Mucosa of gallbladder (tissue), 1 donor: ENCODE measurements at places on chromosomes 13 and 19.
A peak's percentile ranks its signal among the peaks of the same experiment; 100 is the strongest.

DNA sequence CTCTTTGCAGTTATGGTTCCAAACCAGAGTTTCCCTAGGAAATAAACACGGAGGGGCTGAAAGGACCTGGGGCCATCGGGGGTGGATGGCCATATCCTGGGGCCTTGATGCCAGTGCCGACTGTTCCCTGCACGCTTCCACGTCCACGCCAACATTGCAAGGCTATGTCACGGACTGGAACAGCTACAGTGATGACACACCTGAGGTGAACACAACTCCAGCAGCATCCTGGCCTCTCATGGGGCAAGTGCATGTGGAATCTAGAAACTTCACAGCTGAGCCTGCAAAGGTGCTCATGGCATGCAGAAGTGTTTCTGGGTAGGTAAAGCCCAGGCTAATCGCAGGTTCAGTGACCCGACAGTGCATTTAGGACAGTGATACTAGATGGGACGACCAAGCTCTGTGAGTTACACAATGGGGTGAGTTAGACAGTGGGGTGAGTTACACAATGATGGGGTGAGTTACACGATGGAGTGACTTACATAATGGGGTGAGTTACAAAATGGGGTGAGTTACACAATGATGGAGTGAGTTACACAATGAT lies 52.0 kb upstream of the GAS6 start:
- no peak for DNase-seq

DNA sequence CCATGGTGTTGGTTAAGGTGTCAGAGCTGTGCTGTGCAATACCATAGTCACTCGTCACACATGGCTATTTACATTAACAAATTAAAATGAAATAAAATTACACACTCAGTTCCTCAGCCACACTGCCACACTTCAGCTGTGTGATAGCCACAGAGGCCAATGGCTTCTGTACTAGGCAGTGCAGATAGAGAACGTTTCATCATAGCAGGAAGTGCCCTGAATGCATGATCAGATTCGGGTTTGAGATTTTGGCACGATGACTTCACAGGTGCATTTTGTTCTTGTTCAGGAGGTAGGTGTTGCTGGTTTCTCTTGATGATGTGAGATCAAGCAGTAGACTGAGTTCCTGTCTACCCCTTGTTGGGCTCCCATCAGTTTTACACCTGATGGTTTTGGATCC lies 6.5 kb downstream of the ARMC6 start:
- DNase-seq: no peak

DNA sequence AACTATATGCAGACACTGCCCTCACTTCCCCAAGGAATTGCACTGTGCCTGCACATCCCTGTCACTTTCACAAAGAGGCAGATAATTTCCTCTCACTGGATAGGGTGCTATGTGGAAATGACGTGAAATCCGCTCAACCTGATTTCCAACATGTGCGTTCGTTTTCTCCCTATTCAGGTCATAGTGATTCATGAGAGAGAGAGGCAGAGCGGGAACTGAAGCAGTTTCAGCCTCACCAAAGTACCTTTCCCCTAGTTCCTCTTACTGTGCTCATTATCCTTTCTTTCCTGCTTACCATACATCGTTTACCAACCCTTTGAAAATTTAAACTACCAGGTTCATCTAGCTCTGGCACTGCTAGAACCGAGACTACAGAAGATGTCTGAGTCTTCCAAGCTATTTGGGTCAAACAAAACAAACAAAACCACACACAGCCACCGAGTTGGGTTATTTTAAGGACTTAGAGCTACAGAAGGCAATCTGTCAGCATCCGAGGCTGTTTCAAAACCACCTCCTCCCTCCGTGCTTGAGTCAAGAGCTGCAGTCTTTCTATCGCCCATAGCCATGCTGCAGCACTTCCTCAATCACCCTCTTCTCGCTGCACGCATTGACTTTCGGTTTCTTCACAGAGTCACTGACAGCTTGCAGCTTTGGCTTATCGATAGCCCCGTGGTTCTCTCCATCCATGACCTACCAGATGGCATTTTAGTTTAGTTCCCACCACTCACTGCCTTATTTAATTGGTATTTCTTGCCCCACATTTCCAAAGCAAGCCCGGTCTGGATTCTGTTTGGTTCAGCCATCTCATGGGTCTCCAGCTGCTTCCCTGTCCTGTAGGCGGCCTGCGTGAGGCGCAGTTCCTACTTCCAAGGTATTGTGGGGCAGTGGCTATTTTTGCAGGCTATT lies 1395.8 kb downstream of the EFNB2 start:
- peak; percentile 28 for DNase-seq

DNA sequence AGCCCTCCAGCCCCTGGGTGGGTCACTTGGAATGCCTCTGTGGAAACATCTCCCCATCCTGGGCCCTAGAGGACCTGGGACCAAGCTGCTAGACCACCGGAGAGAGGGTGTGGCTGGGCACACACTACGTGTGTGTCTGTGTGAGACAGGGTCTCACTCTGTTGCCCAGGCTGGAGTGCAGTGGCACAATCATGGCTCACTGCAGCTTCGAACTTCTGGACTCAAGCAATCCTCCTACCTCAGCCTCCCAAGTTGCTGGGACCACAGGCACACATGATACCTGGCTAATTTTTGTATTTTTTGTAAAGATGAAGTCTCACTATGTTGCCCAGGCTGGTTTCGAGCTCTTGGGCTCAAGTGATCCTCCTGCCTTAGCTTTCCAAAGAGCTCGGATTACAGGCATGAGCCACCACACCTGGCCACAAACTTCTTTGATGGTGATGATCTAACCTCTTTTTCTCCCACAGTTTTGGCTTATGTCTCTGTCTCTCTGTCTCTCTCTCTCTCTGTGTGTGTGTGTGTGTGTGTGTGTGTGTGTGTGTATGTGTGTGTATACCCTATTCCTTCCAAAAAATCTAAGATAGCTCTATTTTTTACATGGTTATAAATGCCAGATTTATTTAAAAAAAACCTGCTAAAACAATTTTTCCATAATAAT lies 32.1 kb upstream of the SLC7A9 start:
- DNase-seq: no peak

GRCh38 chr19:16025108-16026101 lies 50.9 kb upstream of the TPM4 start:
- DNase-seq: no peak

- DNase-seq: no peak
Observed at GRCh38 chr19:50722201-50723013, 757 bp upstream of the CLEC11A start.

- no peak for DNase-seq
Observed at GRCh38 chr19:16064209-16064889, 11.9 kb upstream of the TPM4 start.

DNA sequence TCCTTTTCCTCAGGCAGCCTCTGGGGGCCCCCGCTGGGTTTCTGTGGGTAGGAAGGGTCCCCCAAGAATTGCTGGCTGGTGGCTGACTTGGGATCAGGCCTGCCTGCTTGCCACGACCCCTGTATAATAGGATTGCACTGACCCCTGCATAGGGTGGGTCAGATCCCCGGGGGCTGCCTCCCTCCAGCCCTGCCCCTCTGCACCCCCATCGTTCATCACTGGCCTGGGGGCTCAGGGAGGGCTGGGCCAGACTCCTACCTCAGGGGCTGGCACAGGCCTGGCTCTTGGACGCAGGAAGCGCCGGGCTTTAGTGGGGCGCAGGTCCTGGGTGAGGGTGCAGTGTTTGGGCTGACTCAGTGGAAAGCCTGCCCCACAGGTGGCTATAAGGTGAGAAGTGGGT lies 10.6 kb downstream of the NDUFB7 start:
- DNase-seq: no peak

- peak; percentile 65 for DNase-seq
Observed at GRCh38 chr19:48351341-48351752, 12.4 kb downstream of the TMEM143 start.

GRCh38 chr13:113157206-113157928 lies 1.1 kb upstream of the PROZ start:
- DNase-seq: no peak

DNA sequence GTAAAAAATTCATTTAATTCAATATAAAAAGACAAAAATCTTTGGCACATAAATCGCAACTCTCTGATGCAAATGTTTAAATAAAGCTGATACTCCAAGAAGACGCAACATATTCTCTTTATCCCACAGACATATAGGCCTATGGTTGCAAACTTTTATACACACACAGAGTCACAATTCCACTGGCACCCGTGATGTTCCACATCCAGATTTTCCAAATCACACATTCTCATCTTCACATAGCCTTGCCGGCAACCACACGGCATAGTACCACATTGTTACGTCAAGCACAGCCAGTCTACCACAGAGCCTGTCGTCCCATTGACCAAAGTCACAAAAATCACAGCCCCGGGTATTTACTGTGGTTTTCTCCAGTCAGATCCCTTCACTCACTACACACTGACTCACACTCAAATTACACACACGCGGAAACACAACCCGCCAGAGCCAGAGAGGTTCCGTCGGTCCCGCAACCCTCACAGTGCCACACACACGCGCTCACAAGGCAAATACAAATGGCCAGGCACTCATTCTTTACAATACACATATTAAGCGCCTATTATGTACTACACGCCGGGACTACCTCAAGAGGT lies 546 bp upstream of the ZNF546 start:
- no peak for DNase-seq

DNA sequence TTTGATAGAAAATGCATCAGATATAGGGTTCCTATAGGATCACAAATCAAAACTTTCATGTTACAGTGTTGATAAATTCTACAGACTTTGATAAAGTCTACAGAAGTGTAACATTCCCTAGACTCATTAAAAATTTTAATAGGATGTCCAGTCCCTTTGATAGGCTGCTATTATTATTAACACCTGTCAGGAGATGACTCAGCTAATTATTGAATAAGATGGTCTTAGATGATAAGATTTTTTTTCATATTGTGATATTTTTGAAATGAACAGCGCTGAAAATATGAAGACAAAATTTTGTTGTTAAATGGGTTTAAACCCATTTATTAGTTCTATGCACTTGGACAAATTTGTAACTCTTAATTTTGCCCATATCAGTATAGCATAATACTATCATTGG lies 356.8 kb upstream of the SLITRK1 start:
- DNase-seq: no peak

GRCh38 chr19:12994701-12995595 lies at the start of gene NFIX:
TSS of gene NFIX (plus strand) at chr19:12995475. CDS start at chr19:12995838, 363 bp downstream.
- DNase-seq: peak; percentile 54

DNA sequence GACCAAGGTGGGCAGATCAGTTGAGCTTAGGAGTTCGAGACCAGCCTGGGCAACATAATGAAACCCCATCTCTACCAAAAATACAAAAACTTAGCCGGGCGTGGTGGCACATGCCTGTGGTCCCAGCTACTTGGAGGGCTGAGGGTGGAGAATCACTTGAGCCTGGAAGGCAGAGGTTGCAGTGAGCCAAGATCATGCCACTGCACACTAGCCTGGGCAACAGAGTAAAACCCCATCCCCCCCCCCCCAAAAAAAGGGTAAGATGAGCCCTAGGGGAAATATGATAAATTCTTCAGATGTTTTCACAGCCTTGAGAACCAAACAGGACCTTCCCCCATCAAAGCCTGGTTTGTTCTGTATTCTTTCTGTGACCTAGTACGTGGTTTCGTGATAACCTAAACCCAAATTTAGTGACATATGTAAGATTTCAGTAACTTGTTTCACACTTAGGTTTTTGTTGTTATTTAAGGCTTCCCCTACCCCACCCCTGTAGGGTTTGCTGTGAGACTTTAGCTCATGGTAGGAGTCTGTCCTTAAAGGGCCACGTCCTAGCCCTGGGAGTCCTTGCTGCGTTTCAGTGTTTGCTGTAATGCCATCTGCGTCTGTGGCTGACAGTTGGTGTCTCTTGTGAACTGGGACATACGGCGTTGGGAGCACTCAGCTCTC lies 49.6 kb downstream of the MYO9B start:
- no peak for DNase-seq

- no peak for DNase-seq
Observed at GRCh38 chr19:57282011-57282643, 1.8 kb downstream of the ZNF460 start.

GRCh38 chr13:109654341-109655205 lies 131.8 kb downstream of the IRS2 start:
- DNase-seq: no peak

- no peak for DNase-seq
Observed at GRCh38 chr19:42185277-42185676, 32.2 kb downstream of the DEDD2 start.

GRCh38 chr13:32262619-32263018 lies 52.5 kb downstream of the ZAR1L start:
- DNase-seq: no peak

GRCh38 chr19:30214651-30215051 lies 157.5 kb upstream of the ZNF536 start:
- no peak for DNase-seq

DNA sequence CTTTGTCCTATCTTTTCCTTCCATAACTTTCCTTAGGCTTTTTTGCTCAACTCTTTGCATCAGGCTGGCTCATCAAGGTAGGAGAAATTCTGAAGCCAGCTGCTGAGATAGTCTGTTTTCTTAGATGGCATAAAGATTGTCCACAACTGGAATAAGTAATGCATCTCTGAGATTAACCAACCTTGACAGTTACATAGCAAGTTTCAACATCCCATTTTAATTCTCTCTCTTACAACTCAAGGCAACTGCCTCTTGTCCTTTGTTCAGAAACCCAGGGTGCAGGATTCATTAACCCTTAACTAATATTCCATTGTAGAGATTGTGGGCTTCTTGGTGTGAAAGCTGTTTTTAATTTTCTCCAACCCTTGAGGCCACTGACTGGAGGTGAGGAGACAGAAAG lies 239.2 kb downstream of the LACC1 start:
- no peak for DNase-seq
